ENCODE measurements at places on chromosomes 6 and 20.

GRCh38 chr6:31402324-31403282 is 792 bp upstream of the MICA start:
- H3K27me3 ChIP-seq, result no peaks in the 10 kb centered on the region
- H3K4me1 ChIP-seq, result peaks cover 9% of the 10 kb centered on the region
- H3K27ac ChIP-seq, result peak overlapping the region; percentile 95

DNA sequence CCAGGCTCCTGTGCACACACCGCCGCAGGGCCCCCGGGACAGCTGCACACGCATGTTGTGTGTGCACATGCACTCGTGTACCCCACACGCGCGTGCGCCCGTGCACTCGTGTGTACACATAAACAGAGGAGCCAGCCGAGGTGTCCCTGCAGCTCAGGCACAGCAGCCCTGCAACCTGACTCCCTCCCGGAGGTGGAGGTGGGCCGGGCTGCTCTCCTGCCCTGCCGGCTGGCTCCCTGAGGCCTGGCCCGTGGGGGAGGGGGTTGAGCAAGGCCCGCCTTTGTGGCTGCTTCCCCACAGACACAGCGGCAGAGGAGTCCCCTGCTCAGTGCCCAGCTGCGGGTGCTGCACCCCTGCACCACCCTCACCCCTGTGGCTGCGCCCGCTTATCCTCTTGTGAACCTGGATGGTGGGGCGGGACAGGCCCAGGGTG is 624 bp downstream of the RBBP8NL start:
- DNase-seq, result no peak
- no peaks in the 10 kb centered on the region for H3K27me3 ChIP-seq
- no peaks in the 10 kb centered on the region for H3K36me3 ChIP-seq
- H3K4me3 ChIP-seq, result no peak overlapping the region
- no peak overlapping the region for H3K27ac ChIP-seq

DNA sequence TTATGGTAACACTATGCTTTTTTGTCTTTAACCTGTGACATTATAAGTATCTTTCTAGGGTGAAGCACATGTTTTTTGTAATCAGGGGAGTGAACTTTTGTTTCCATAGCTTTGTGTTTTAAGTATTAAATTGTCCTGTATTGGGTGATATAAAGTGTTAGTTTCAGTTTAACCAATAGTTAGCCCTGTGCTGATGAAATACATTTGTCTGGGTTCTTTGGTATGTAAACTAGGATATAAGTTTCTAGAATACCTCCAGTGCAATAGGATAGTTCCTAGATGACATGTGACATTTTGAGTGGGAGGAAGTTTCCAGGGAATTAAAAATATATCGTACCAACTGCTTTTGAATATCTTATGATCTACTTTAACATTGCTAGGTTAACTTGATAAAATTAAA is 611.0 kb upstream of the MARCKS start:
- H3K36me3 ChIP-seq, result no peaks in the 10 kb centered on the region
- H3K27ac ChIP-seq, result no peak overlapping the region
- no peak for DNase-seq

DNA sequence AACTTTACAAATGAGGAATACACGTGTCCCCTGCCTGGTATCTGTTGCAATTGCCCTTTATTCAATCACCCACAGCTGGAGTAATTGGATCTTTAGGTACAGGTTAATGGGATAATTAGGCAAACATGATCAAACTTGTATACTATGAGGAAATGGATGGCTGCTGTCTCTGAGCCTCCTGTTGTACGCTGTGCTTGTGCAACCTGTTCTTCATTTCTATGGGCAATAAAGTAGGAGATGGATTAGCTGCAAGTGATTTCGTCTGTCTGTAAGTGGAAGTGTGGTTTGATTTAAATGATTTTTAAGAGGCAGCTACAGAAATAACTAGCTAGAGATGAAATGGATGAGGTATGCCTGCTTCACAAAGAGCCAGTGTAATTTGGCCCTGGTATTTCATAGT is 474.1 kb downstream of the RNF144B start:
- no peak for DNase-seq
- H3K27ac ChIP-seq, result no peak overlapping the region
- H3K36me3 ChIP-seq, result no peaks in the 10 kb centered on the region
- H3K4me1 ChIP-seq, result no peaks in the 10 kb centered on the region

DNA sequence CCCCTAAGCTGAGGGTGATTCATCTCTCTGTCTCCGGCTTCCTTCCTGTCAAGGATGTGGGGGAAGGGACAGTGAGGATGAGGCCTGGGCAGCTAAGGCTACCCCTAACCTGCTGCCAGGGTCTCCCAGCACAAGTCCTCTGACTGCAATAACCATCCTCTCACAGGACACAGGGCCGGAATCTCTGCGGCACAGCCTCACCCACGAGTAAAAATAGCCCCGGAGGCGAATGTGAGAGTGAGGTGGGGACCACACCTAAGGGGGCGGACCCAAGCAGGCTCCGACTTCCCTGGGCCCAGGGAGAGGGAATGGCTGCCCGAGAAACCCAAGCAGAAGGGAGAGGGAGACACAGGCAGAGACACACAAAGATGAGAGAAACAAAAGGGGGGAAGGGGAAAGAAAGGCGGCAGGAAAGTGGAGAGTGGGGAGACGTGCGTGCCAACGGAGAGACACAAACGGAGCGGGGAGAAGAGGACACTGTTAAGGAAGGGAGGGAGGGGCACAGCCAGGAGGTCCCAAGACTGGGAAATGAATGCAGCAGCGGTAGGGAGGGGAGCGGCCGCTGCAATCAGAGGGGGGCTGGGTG is 1.4 kb downstream of the CLIC1 start:
- peaks cover 33% of the 10 kb centered on the region for H3K36me3 ChIP-seq
- H3K4me3 ChIP-seq, result peak overlapping the region; percentile 75
- H3K27ac ChIP-seq, result peak overlapping the region; percentile 94

GRCh38 chr6:152093711-152094110 is 286.2 kb downstream of the ESR1 start:
- no peak overlapping the region for H3K27ac ChIP-seq
- no peak for DNase-seq
- H3K27me3 ChIP-seq, result no peaks in the 10 kb centered on the region

All from ascending aorta (tissue), 2 donors.